Hair follicular keratinocyte (primary cell): ENCODE measurements at places on chromosomes 5 and 9. TPM values are rescaled to one million over a fixed set of nuclear protein-coding genes. Genes with fewer than 3 reads are reported as not detected.

Gene NOL8
- 20.6 and 22.7 TPM in 2 replicates for total RNA-seq

Gene LECT2
- total RNA-seq, result not detected in 2 replicates

Gene ZNF608
- total RNA-seq, result 0.95 and 3.5 TPM in 2 replicates

Gene CCT5
- 415 and 744 TPM in 2 replicates for total RNA-seq

Gene SHOC1
- total RNA-seq, result 0.04 TPM in 1 of 2 replicates, not detected in the other

Gene FAM193B
- total RNA-seq, result 16.0 and 19.3 TPM in 2 replicates

Gene FBP2
- total RNA-seq, result not detected in 2 replicates
